ENCODE measurements at places on chromosomes 3 and 15. TPM values are rescaled to one million over a fixed set of nuclear protein-coding genes. Genes with fewer than 3 reads are reported as not detected.

Gene ROBO2
- polyA plus RNA-seq = 1.3 TPM

Gene C3orf20
- not detected for polyA plus RNA-seq

Gene FBXO40
- polyA plus RNA-seq = 0.02 TPM

Gene LYSMD2
- polyA plus RNA-seq = 16.5 TPM

Gene BCHE
- polyA plus RNA-seq = 1.1 TPM

Gene FAM43A
- 34.5 TPM for polyA plus RNA-seq

Gene ADAMTSL3
- 3.7 TPM for polyA plus RNA-seq

Gene VIPR1
- polyA plus RNA-seq = 1.6 TPM

Gene PAQR5
- 0.43 TPM for polyA plus RNA-seq

Gene RPL32
- polyA plus RNA-seq = 2,810 TPM

Gene DNASE1L3
- 4.9 TPM for polyA plus RNA-seq

Gene SEMA5B
- 0.77 TPM for polyA plus RNA-seq

Gene TGFBR2
- polyA plus RNA-seq = 125 TPM

Gene GRK7
- polyA plus RNA-seq = 0.03 TPM

Gene CERS3
- 0.12 TPM for polyA plus RNA-seq

Gene ANKRD63
- not detected for polyA plus RNA-seq

Gene EXD1
- not detected for polyA plus RNA-seq

Gene AGBL1
- polyA plus RNA-seq = not detected

Gene CFAP44
- 2.6 TPM for polyA plus RNA-seq

Gene CPLX3
- not detected for polyA plus RNA-seq

Gene CCDC54
- polyA plus RNA-seq = not detected

Gene CNBP
- polyA plus RNA-seq = 280 TPM

Gene SST
- polyA plus RNA-seq = 4.0 TPM

Gene STAB1
- 166 TPM for polyA plus RNA-seq

Gene UROC1
- not detected for polyA plus RNA-seq

Gene RIOX2
- polyA plus RNA-seq = 21.5 TPM

Gene KBTBD13
- polyA plus RNA-seq = not detected

Gene TMIE
- polyA plus RNA-seq = 0.14 TPM

Gene FAM227B
- 0.55 TPM for polyA plus RNA-seq

Gene ALG3
- 22.6 TPM for polyA plus RNA-seq

Gene FBXW12
- 1.5 TPM for polyA plus RNA-seq

Gene GOLGA8K
- polyA plus RNA-seq = 1.8 TPM

Gene GABRA5
- polyA plus RNA-seq = not detected

Gene EID1
- polyA plus RNA-seq = 265 TPM

Gene TRPC1
- 4.3 TPM for polyA plus RNA-seq

Gene NEO1
- polyA plus RNA-seq = 9.8 TPM

Gene MOBP
- not detected for polyA plus RNA-seq

Gene PYGO1
- 1.1 TPM for polyA plus RNA-seq

Gene HOMER2
- polyA plus RNA-seq = 5.3 TPM

Gene GPR62
- 0.07 TPM for polyA plus RNA-seq

Gene C3orf52
- polyA plus RNA-seq = 3.4 TPM

Gene AMOTL2
- polyA plus RNA-seq = 174 TPM

Gene MKRN3
- polyA plus RNA-seq = 0.12 TPM

Gene PTPRG
- 45.7 TPM for polyA plus RNA-seq

Gene C3orf22
- not detected for polyA plus RNA-seq

Gene CLDN18
- 0.38 TPM for polyA plus RNA-seq

Data from adipose tissue (tissue), 3 donors.